ENCODE measurements at places on chromosomes 4 and X. TPM values are rescaled to one million over a fixed set of nuclear protein-coding genes. Genes with fewer than 3 reads are reported as not detected.

PRDM5 gene
- not detected for total RNA-seq

RNF150 gene
- not detected for total RNA-seq

KLHL13 gene
- total RNA-seq: 0.25 TPM

PQBP1 gene
- total RNA-seq: 77.9 TPM

PALLD gene
- total RNA-seq: 8.6 TPM

SMARCA5 gene
- total RNA-seq: 43.9 TPM

TLR6 gene
- 1.3 TPM for total RNA-seq

TGIF2LX gene
- total RNA-seq: not detected

RTL5 gene
- 0.18 TPM for total RNA-seq

NXF3 gene
- not detected for total RNA-seq

SOWAHB gene
- total RNA-seq: not detected

RBMXL3 gene
- not detected for total RNA-seq

CC2D2A gene
- total RNA-seq: not detected

CT45A5 gene
- 0.23 TPM for total RNA-seq

IL15 gene
- total RNA-seq: 1.2 TPM

FGB gene
- total RNA-seq: not detected

SHOX gene
- not detected for total RNA-seq

FUNDC2 gene
- total RNA-seq: 54.4 TPM

HTN1 gene
- not detected for total RNA-seq

TMEM150C gene
- not detected for total RNA-seq

GSX2 gene
- total RNA-seq: not detected

CDKL2 gene
- total RNA-seq: 0.34 TPM

RPA4 gene
- 0.43 TPM for total RNA-seq

CTAG1B gene
- total RNA-seq: not detected

GPRASP3 gene
- total RNA-seq: 1.9 TPM

SRPX2 gene
- total RNA-seq: not detected

GPR119 gene
- total RNA-seq: not detected

PFKFB1 gene
- total RNA-seq: 0.27 TPM

TRAM1L1 gene
- not detected for total RNA-seq

FATE1 gene
- total RNA-seq: not detected
